Chondrocyte (in vitro differentiated cells): ENCODE measurements at places on chromosomes 7 and 10. TPM values are rescaled to one million over a fixed set of nuclear protein-coding genes. Genes with fewer than 3 reads are reported as not detected.

DNA sequence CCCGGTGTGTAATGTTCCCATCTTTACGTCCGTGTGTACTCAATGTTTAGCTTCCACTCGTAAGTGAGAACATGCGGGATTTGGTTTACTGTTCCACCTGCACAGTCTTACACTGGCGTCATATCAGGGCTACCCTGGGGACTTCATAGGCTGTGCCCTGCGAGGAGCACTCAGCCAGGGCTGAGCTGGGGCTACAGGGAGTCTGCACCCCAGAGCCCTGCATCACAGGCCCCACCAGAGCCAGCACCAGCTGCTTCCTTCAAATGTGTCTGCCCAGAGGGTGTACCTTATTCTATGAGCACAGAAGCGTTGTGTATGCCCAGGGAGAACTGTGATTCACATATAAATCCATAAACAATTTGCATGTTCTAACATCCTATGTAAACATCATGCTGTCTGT, 277.1 kb downstream of the TCERG1L start:
- no peaks in the 10 kb centered on the region for H3K27me3 ChIP-seq
- H3K4me3 ChIP-seq, result no peak overlapping the region
- no peak overlapping the region for H3K27ac ChIP-seq
- H3K4me1 ChIP-seq, result no peaks in the 10 kb centered on the region
- no peaks in the 10 kb centered on the region for H3K36me3 ChIP-seq
- peak; percentile 41 for DNase-seq

DNA sequence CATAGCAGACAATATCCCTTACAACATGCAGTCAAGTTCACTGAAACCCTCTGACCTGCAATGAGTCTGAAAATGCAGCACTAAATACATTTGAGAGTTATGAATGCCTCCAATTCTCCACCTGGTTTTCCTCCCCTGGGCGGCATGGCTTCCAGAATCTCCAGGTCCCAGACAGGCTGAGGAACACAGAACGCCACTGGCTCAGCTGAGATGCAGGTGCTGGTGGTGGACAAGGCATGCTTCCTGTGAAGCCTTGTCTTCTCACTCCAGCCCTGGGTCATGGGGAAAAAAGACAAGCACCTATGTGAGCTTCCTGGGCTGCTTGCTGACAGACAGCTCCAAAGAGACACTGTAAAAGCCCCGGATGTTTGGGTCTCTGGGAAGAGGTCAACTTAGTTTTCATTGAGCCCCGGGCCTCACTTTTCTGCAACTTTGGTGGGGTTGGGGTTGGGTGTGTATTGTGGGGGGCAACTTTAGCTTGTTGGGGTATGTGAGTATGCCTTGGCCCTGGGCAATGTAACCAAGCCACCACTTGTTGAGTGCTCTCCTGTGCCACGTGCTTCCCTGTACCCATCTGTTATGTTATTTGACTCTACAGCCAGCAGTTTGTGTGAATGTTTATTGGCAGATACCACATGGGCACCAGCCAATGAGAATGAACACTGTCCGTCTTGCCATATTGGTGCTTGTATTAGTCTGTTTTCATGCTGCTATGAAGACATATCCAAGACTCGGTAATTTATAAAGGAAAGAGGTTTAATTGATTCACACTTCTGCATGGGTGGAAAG, 127.8 kb downstream of the EMX2 start:
- H3K4me3 ChIP-seq, result no peak overlapping the region
- no peak for DNase-seq
- no peak overlapping the region for H3K27ac ChIP-seq
- H3K27me3 ChIP-seq, result no peaks in the 10 kb centered on the region
- H3K4me1 ChIP-seq, result peaks cover 8% of the 10 kb centered on the region

DNA sequence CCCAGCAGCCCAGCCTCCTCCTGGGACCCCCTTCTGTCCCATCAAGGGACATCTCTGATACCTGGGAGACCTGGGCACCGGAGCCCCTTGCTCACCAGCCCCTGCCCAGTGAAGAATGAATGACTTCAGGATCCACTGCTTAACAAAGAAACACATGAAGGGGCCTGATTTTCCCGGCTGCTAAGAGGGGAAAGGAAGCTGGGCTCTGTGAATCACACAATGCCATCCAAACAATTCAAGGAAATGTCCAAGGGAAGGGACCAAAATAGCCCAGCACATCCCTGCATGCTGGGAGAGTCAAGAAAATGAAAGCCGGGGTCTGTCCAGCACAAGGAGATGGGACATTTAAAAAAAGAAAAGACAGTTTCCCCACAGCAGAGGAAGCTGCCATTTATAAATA, 128.7 kb upstream of the JCAD start:
- no peaks in the 10 kb centered on the region for H3K36me3 ChIP-seq
- no peak for DNase-seq
- H3K27me3 ChIP-seq, result no peaks in the 10 kb centered on the region
- no peak overlapping the region for H3K4me3 ChIP-seq
- peaks cover 52% of the 10 kb centered on the region for H3K4me1 ChIP-seq

DNA sequence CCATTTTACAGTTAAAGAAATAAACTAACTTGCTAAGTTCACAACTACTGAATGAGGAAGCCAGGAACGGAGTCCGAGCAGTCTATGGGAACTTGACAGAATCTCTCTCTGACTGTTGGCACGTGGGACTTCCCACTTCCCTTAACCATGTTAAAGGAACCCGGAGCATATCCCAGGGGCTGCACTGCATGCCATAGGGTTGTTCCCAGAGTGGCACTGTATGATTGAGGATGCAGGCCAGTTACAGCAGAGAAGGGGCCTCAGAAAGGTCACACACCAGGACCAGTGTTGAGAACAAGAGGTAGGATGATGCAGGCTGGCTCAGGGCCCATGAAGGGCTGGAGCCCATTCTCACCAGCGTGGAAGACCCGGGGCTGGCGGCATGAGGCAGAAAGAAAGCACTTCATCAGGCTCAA, 201.8 kb downstream of the NSUN6 start:
- no peak overlapping the region for H3K4me3 ChIP-seq
- DNase-seq, result no peak
- H3K27me3 ChIP-seq, result peaks cover 12% of the 10 kb centered on the region
- H3K27ac ChIP-seq, result no peak overlapping the region

DNA sequence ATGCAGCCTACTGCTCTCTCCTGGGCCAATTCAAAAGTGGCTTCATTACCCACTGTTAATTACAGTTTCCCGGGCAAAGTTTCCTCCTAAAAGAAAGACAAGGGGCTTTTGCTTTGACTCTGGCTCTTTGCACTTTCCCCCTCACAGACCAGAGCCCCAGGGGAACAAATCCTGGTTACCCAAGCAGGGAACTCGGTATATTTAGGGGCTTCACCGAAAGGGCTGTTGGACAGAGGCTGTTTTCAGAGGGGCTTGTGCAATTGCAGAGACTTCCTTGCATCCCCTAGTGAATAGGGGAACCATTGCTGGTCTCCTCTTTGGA, 7.0 kb downstream of the CPA1 start:
- H3K4me1 ChIP-seq, result peaks cover 19% of the 10 kb centered on the region

DNA sequence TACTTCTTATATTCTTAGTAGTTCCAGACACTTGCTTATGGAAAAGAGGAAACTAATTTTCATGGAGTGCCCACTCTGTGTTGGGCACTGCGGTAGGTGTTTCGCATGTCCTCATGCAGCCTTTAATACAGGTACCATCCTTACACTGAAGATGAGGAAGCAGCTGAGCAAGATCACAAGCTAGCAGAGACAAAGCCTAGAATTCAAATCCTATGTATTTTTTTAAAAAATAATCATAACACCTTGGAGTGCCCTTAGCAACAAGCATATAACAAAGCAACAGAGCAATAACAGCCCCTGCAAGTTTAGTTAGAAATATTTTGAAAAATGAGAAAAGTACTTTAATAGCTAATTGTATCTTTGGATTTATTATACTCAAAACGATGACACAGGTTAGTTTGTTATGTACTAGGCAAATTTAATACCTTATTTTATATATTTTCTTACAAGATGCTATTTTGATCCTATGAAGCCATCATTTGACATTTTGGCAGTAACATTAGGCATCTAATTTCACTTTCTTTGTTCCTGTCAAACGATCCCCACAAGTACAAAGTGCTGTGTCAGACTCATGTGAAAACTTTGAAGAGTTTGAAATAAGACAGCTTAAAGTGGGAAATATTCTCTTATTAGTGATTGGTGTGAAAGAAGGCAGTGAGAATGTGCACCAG, 245.8 kb downstream of the CDK14 start:
- peak overlapping the region; percentile 84 for H3K27ac ChIP-seq
- H3K36me3 ChIP-seq, result peaks cover 14% of the 10 kb centered on the region
- H3K4me1 ChIP-seq, result peaks cover 56% of the 10 kb centered on the region
- no peaks in the 10 kb centered on the region for H3K27me3 ChIP-seq

- peak overlapping the region; percentile 99 for H3K27ac ChIP-seq
- peaks cover 76% of the 10 kb centered on the region for H3K4me1 ChIP-seq
- peak overlapping the region; percentile 14 for H3K4me3 ChIP-seq
- H3K27me3 ChIP-seq, result no peaks in the 10 kb centered on the region
- no peaks in the 10 kb centered on the region for H3K36me3 ChIP-seq
These were observed 8.2 kb downstream of the TWIST1 start for GRCh38 chr7:19109000-19109946.

- no peak for DNase-seq
- H3K4me3 ChIP-seq, result no peak overlapping the region
- no peak overlapping the region for H3K27ac ChIP-seq
- H3K27me3 ChIP-seq, result peaks cover 7% of the 10 kb centered on the region
- no peaks in the 10 kb centered on the region for H3K4me1 ChIP-seq
These were observed 164.4 kb upstream of the NAMPT start for GRCh38 chr7:106448992-106449859.

GRCh38 chr7:101693498-101694091, 64.5 kb upstream of the MYL10 start:
- H3K36me3 ChIP-seq, result no peaks in the 10 kb centered on the region
- no peak overlapping the region for H3K4me3 ChIP-seq
- no peak for DNase-seq
- H3K27me3 ChIP-seq, result peaks cover 2% of the 10 kb centered on the region

GRCh38 chr10:53111529-53111928, 338.9 kb upstream of the MBL2 start:
- no peak for DNase-seq
- no peaks in the 10 kb centered on the region for H3K4me1 ChIP-seq
- H3K27ac ChIP-seq, result no peak overlapping the region
- no peak overlapping the region for H3K4me3 ChIP-seq

DNA sequence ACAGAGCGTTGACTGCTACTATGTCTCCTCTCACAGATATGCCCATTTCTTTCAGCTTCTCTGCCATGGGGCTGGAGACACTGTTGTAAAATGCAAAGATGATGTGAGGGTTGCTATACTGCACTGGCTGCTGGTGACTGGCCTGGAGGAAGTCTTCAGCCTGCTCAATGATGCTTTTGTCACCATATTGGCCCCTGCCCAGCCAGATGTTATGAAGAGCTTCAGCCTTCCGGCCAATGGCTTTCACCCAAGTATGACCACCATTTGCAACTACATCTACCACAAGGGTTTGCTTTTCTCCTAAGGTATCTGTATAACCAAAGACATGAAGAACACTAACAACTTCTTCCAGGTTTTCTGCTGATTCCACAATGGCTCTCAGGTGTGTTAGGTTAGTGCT, 1.6 kb downstream of the C7orf25 start:
- DNase-seq, result no peak
- peaks cover 50% of the 10 kb centered on the region for H3K4me1 ChIP-seq
- H3K4me3 ChIP-seq, result no peak overlapping the region
- H3K36me3 ChIP-seq, result no peaks in the 10 kb centered on the region

- H3K36me3 ChIP-seq, result no peaks in the 10 kb centered on the region
- H3K27me3 ChIP-seq, result no peaks in the 10 kb centered on the region
- DNase-seq, result no peak
- no peak overlapping the region for H3K4me3 ChIP-seq
These were observed 42.2 kb upstream of the SMNDC1 start for GRCh38 chr10:110346914-110347313.

GRCh38 chr7:55234408-55234807, 130.7 kb upstream of the LANCL2 start:
- H3K4me1 ChIP-seq, result peaks cover under 1% of the 10 kb centered on the region
- DNase-seq, result no peak
- no peak overlapping the region for H3K27ac ChIP-seq
- H3K4me3 ChIP-seq, result no peak overlapping the region

DNA sequence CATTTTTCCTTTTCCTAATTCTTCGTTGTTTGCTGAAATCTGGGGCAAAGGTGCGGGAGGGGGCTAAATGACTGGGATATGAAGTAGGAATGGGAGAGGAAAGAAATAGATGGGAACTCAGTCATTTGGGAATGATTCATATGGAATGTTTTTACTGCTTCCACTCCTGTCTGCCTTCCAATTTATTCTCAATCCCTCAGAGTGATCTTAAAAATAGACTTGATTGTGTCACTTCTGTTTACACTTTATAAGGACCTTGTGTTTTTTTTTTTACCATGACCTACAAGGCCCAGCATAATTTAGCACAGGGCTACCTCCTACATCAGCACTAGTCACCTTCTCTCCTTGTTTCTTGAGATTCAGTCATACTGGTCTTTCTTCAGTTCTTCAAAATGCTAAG, 97.9 kb downstream of the PTEN start:
- peaks cover 13% of the 10 kb centered on the region for H3K36me3 ChIP-seq
- no peaks in the 10 kb centered on the region for H3K27me3 ChIP-seq
- H3K4me3 ChIP-seq, result peak overlapping the region; percentile 26
- no peak for DNase-seq
- H3K27ac ChIP-seq, result peak overlapping the region; percentile 90

DNA sequence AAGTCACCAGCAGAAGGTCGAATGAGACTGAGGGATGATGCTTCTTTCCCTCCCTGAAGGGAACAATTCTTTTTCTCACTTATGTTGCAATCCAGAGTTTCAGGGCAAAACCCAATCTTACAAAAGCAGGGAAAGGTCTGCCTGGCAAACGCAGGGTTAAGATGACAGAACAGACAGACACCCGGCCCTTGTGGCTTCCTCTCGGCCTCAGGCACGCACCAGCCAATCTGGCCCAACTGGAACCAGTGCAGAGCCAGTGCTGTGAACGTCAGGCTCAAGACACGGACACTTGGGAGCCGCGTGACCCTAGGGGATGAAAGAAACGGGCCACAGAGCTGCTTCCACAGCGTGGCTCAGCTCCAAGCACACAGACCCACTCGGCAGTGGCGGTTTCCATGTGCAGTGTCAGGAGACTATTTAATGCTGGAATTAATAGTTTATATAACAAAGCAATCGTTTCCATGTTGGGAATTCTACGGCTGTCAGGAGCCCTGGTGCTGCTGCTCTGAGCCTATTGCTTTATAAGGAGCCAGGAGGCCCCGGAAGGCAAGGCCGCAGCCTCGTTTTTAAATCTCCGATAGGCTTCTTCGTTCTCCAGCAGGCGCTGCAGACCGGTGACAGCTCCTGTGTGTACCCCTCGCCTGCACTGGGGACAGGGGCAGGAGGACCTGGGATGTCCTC, 198.4 kb downstream of the DIP2C start:
- no peak overlapping the region for H3K4me3 ChIP-seq
- peak overlapping the region; percentile 49 for H3K27ac ChIP-seq
- peaks cover 45% of the 10 kb centered on the region for H3K4me1 ChIP-seq
- peaks cover 3% of the 10 kb centered on the region for H3K36me3 ChIP-seq

Gene PRSS1
- not detected in 3 replicates for total RNA-seq

Gene TRIL
- total RNA-seq, result 0.92 to 1.7 TPM (median 0.92 TPM) in 3 replicates

Gene IRF5
- 0.26 to 0.53 TPM (median 0.37 TPM) in 3 replicates for total RNA-seq

Gene CFAP58
- total RNA-seq, result 0.13 to 0.27 TPM (median 0.15 TPM) in 3 replicates

Gene CAMK2B
- total RNA-seq, result 0.27 to 0.82 TPM (median 0.48 TPM) in 3 replicates

Gene C1GALT1
- total RNA-seq, result 25.2 to 27.7 TPM (median 25.2 TPM) in 3 replicates

Gene KCNK18
- total RNA-seq, result not detected in 3 replicates

Gene IFT22
- 24.3 to 33.0 TPM (median 26.8 TPM) in 3 replicates for total RNA-seq

Gene CCL24
- not detected in 3 replicates for total RNA-seq

Gene SPACDR
- total RNA-seq, result 0.42 to 0.87 TPM in 2 of 3 replicates, not detected in the other

Gene PITX3
- not detected in 3 replicates for total RNA-seq
